ENCODE measurements at places on chromosomes 12 and 14. TPM values are rescaled to one million over a fixed set of nuclear protein-coding genes. Genes with fewer than 3 reads are reported as not detected.

Gene CACNA1C
- 0.98 TPM for total RNA-seq

Gene FANCM
- total RNA-seq, result 13.3 TPM

Gene PPM1A
- total RNA-seq, result 11.3 TPM

Gene C1RL
- 9.0 TPM for total RNA-seq

Gene NRXN3
- total RNA-seq, result 0.24 TPM

- no peak for DNase-seq
Observed at GRCh38 chr12:68410018-68410660, 78.0 kb upstream of the MDM1 start.

DNA sequence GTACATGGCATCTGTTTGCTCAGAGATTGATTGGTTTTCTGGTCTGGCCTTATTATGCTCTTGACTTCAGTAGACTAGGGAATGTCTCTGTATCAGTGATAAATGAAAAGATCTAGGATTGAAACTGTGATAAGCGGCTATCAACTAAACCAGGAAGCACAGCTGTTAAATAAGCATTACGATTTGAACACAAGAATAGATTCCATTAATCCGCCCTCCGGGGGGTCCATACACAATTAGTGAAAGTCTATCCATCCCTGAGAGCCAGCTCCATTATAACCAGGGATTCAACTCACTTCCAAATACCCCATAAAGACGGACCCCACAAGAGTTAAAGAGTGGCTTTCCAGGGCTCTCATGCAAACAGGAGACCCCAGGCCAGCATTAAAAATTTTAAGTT is 279.0 kb downstream of the GRIN2B start:
- DNase-seq, result no peak

DNA sequence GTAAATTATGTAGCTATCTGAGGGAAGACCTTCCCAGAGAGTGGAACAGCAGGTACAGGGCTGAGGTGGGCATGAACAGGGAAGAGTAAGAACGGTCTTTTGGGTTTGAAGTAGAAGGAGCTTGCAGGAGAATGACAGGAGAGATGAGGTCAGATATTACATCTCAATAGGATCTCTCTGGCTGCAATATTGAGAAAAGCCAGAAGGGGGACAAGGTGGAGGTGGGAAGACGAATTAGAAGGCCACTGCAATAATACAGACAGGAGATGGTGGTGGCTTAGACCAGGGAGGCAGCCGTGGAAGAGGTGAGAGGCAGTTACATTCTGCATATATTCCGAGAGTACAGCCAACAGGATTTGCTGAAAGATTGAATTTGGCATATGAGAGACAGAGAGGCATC is 310.2 kb downstream of the APAF1 start:
- DNase-seq, result peak; percentile 5

DNA sequence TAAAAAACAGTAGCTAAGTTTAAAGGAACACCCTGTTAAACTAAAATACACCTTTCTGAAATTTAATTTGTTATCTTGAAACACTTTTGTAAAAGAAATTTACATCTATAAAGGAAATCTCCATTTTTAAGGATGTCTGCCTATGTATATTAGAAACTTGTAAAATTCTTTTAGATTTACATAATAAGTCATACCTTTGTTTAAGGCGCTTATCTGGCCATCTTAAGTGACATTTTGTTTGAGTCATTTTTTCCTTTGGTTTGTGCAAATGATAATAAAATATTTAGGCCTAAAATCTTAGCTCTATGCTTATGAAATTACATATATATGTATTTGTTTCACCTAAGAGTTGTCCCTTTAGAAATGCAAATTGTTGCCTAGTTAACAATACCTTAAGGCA is 1193.4 kb downstream of the FSCB start:
- no peak for DNase-seq
